ENCODE measurements at places on chromosomes 5 and 9. TPM values are rescaled to one million over a fixed set of nuclear protein-coding genes. Genes with fewer than 3 reads are reported as not detected.

Gene PARP8
- 16.9 TPM for polyA plus RNA-seq

Gene GPR21
- 0.24 TPM for polyA plus RNA-seq

Gene RICTOR
- polyA plus RNA-seq = 20.2 TPM

Gene FAM170A
- polyA plus RNA-seq = not detected

Gene SPDL1
- 15.4 TPM for polyA plus RNA-seq

DNA sequence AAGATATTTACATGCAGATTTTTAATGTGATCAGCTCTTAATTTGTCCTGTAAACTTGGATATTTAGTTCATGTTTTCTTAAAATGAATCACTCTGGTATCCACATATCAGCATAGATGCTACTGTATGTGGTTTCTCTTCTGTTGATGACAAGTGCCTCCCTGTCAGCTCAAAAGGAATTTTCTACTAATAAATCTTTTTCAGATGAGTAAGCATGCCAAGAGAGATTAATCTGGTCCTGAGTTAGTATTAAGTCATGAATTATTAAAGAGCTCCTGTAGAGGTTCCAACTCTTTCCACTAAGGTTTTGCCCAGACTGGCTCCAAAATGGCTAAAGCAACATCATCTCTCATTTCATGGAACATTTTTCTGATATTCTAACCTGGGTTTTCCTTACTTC is 129.2 kb downstream of the GOLPH3 start:
- H3K27me3 ChIP-seq = no peaks in the 10 kb centered on the region
- DNase-seq = no peak

DNA sequence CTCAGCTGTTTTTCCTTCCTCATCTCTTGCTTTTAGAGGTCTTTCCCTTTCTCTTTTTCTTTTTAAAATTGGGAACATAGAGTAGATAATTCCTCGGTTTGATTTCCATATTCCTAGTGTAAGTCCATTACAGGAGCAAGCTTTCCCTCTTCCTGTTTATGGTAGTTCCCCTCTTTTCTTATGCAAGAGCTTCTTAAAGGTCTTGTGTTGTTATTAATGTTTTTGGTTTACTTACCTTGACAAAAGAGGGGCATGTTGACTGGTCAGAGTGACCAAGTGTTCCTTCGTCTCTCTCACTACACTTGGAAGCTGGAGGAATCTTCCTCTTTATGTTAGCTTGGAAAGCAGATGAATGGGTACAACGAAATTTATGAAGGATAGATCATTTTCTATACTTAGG is 8.3 kb downstream of the ATG10 start:
- H3K36me3 ChIP-seq = peaks cover 7% of the 10 kb centered on the region
- H3K4me1 ChIP-seq = no peaks in the 10 kb centered on the region
- no peak overlapping the region for H3K4me3 ChIP-seq
- DNase-seq = no peak

- no peaks in the 10 kb centered on the region for H3K27me3 ChIP-seq
- H3K4me1 ChIP-seq = no peaks in the 10 kb centered on the region
- no peak overlapping the region for H3K27ac ChIP-seq
- no peaks in the 10 kb centered on the region for H3K36me3 ChIP-seq
Measured at GRCh38 chr9:93365427-93366118, 85.9 kb upstream of the FAM120A start.

DNA sequence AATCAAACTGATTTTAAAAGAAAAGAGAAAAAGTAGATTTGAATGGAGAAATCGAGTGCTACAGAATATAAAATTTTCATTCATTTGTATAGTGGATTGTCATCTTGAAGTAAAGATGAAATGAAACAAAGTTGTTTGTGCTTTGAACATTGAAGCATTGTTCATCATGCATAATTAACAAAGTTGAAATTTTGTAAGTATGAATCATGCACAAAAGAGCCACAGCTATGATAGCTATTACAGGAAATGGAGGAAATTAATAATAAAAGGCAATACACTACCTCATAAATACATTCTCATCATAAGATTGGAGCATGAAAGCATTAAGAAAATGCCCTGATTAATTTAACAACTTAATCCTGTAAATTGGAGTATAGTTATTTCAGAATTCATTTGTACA is 153.4 kb upstream of the TLX3 start:
- H3K27ac ChIP-seq = no peak overlapping the region
- no peaks in the 10 kb centered on the region for H3K36me3 ChIP-seq
- no peak overlapping the region for H3K4me3 ChIP-seq
- DNase-seq = no peak

DNA sequence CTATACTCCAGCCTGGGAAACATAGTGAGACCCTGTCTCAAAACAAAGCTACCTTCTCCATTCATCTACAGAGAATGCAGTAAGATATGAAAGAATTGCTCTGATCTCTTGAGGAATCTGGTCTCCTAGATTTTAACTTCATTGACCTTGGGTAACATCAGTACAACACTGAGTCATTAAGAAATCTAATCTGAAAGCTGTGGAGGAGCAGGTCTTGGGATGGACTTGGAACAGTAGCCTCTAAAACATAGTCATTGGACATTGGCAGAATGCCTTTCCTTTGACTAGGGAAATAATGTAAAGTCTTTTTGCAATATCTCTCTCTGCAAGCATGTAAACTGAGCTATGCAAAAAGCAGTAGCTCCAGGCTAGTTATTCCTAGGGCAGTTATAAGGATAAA is 58.1 kb downstream of the KCNN2 start:
- no peaks in the 10 kb centered on the region for H3K27me3 ChIP-seq
- H3K4me1 ChIP-seq = no peaks in the 10 kb centered on the region
- no peak overlapping the region for H3K4me3 ChIP-seq
- H3K27ac ChIP-seq = no peak overlapping the region
- no peak for DNase-seq

DNA sequence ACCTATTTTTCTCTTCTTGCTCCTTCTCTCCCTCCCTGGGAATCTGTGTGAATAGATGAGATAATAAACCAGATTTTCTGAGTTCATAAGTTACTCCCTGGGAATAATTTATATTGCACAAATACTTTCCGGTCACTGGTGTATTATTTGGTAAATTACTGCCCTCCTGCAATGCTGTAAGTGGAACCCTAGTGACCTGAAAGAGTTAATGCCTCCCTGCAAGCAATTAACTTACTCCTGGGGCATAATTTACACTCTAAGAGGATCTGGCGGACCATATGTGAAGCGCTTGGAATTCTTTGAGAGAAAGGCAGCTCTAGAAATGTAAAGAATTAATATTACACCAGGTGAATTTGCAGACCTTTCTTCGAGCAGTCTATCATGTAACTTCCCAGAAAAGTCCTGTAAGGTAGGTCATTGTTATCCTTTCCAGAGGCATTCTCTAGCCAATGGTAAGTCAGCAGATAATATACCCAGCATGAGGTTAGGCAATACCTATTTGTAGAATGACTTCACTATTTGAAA is 7.0 kb upstream of the GDNF start:
- no peak overlapping the region for H3K27ac ChIP-seq
- H3K4me3 ChIP-seq = no peak overlapping the region
- H3K36me3 ChIP-seq = no peaks in the 10 kb centered on the region
- no peak for DNase-seq
- H3K4me1 ChIP-seq = no peaks in the 10 kb centered on the region
